WERI-Rb-1 (cell line): ENCODE measurements at places on chromosomes 12 and 14.

DNA sequence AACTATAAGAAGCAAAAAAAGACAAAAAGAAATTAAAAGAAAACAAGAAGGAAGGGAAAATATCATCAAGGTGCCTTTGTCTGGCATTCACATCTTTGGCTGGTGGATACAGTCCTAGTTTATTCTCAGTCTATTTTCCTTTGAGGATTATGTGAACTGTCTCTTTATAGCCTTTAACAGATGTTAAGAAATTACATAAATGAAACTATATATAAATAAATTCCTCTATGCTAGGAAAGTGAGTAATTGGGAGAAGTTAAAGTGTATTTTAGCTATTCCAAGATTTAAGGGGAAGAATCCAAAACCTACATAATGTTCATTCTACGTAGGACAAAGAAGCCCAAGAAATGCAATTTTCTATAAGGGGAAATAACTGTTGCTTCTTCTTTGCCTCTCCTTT is 316.3 kb downstream of the ADAMTS20 start:
- no peak for DNase-seq

GRCh38 chr12:18320036-18320617 is 58.8 kb downstream of the PIK3C2G start:
- peak; percentile 32 for DNase-seq

DNA sequence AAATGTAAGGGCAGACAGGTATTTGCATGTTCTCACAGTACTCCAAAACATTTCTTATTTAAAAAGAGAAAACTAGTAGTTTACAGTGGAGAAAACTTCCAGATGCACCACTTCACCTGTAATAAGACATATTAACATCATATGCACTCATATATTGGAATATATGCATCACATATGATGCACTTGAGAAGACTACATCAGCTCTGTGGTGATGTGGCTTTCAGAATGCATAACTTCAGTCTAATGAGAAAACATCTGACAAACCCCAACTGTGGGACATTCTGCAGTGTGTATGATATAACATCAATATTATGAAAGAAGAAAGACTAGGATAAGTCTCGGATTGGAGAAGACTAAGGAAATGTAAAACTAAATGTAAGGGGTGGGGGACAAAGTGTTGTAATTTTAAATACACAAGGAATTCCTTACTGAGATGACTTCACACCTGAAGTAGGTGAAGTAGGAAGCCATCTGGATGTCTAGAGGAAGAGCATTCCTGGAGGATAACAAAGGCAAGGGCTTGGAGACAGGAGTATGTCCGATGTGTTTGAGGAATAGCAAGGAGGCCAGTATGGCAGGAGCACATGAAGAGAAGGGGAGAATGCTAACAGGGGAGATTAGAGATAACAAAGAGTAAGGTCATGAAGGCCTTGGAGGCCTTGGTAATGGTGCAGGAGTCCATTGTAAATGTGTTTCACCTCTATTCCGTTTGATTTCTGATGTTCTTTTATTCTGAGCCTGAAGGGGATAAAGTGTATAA is 49.0 kb downstream of the CNOT2 start:
- no peak for DNase-seq

DNA sequence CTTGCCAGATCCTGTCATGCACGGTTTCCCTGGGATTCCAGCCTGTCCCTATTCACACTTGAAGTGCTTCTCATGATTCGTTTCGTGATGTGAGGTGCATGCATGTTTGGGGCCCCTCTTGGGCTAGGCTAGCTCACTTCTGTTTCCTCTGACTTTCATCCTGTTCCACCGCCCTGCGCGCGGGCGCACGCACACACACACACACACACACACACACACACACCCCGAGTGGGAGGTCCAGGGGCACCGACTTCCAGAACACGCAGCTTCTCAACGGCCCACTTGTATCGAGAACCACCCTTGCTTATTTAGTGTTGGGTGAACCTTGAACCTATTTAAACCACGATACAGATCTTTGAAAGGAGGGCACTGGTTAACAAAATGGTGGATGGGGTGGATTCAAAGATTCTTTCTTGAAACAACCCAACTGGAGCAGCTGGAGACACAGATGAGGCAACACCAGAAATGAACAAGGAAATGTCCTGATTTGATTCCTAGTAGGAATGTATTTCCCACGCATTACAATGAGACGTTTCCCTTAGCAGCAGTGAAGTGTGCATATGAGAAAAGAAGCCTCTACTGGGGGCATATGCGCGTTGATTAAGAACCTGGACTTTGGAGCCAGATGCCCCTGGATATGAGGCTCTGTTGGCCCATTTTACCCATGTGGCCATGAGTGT is 16.3 kb downstream of the ELK3 start:
- DNase-seq: no peak

- DNase-seq: no peak
Measured at GRCh38 chr12:113467502-113468364, 3.9 kb downstream of the LHX5 start.

GRCh38 chr12:124680863-124681778 is 113.7 kb upstream of the NCOR2 start:
- peak; percentile 45 for DNase-seq
